Activated CD4-positive, alpha-beta T cell treated with anti-CD3 and anti-CD28 coated beads, Interleukin-2, amount 50 U/mL, for 1 hour (primary cell): ENCODE measurements at places on chromosomes 1 and 21.

DNA sequence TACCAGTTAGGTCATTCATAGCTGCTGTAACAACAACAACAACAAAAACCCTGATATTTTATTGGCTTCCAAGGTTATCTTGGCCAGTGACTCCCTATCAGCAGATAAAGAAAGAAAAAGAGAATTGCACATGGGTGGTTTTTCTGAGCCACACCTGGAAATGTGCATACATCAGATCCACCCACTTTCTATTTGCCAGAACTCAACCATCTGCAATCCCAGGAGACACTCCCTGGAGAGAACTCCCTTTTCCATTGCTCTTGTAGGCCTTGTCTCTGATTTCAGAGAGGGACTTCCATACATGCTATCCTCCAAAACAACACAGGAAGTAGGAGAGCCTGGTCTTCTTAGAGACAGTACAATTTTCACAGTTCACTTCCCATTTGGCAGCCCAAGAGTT is 74.9 kb upstream of the ZC3H11B start:
- DNase-seq: no peak

DNA sequence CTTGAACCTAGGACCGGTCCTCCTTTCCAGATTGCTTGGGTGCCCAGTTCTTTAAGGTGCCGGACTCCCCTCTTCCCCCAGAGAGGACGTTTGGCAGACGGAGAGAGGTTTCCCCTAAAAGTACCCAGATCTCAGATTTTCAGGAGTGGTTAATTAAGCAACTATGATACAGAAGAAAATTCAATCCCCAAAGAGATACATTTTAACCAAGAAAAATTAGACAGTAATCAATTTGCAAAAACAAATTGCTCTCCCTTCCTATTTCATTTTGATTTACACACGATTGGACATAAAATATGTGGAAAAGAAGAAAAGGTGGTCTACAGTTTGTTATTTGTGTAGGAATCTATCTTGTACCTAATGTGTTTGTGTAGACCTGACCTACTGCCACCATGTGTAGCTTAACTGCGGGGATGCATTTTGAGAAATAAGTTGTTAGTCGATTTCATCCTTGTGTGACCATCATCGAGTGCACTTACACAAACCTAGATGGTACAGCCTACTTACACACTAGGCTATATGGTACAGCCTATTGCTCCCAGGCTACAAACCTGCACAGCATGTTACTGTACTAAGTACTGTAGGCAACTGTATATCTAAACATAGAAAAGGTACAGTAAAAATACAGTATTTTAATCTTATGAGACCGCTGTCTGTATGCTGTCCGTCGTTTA is 755 bp downstream of the RPAP2 start:
- no peak for DNase-seq

DNA sequence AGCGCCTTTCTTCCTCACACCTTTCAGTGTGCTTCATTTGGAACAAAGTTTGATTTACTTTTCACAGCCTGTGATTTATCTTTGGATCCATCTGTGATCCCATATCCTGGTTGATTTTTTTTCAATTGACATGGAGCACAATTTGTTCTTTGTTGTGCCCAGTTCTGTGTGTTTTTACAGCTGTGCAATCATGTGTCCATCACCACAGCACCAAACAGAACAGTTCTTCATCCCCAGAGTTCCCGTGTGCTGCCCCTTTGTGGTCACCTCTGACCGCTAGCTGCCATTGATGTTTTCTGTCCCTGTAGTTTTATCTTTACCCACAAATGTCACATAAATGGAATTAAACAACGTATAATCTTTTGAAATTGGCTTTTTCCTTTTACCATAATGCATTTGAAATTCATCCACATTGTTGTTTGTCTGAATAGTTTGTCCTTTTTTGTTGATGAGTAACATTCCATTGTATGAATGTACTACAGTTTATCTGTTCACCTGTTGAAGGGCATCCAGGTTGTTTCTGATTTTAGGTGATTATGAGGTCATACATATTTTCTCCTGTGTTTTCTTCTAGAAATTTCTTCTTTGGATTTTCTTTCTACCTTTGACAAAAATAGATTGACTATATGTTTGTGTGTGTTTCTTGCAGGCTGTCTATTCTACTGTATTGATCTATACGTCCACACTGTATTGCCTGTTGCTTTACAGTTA is 17.4 kb downstream of the MIGA1 start:
- no peak for DNase-seq

DNA sequence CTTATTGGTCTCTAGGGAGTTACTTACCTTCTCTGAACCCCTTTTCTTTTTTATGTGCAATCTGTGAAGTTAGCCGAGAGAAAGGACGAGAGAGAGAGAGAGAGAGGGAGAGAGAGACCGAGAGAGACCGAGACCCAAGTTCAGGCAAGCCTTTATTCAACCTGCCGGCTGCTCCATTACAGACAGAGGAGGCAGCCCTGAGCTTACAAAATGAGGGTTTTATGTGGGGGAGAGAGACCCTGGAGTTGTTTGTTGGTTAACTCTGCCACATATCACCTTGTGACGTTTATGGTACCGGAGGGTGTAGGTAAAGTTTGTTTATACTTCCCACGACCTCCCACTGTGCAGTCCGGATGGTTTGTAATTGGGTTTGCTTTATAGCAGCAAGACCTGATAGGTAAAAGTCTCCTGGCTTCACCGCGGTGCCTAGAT is 1.5 kb upstream of the MCOLN3 start:
- no peak for DNase-seq

DNA sequence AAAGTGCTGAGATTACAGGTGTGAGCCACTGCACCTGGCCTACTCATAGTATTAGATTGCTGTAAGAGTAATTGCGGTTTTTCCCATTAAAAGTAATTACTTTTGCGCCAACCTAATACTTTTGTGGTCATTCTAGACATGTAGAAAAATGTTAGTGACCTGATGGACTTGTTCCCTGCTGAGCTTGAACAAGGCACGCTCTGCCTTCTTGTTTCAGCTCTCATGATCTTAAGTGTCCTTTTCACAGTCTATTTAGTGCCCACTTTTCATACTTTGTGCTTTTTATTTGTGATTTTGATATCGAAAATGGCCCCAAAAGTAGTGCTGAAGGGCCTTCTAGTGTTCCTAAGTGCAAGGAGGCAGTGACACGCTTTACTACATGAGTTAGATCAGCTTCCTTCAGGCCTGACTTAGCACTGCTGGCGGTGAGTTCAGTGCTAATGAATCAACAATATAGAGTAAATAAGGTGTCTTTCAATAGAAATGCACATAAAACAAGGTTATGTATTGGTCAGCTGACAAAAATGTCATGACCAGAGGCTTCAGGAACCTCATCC is 5.6 kb upstream of the RD3 start:
- no peak for DNase-seq

DNA sequence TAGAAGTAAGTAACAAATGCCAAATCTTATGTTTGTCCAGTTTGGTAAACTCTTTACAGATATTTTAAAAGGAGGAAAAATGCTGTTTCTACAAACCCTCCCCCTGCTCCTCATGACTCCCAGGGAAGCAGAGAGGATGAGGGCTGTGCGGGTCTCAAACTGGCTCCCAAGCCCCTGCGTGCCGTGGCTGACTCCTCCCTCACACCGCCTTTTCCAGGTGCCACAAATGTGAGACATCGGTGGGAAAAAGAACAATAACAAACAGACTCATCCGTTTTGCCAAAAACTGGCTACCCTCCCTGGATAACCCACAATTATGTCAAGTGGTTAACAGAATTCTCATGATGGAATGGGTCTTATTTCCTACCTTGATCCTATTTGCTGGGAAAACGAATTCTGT is 594.6 kb downstream of the PTPRU start:
- no peak for DNase-seq

GRCh38 chr1:243312952-243313634 is 57.3 kb downstream of the SDCCAG8 start:
- no peak for DNase-seq

DNA sequence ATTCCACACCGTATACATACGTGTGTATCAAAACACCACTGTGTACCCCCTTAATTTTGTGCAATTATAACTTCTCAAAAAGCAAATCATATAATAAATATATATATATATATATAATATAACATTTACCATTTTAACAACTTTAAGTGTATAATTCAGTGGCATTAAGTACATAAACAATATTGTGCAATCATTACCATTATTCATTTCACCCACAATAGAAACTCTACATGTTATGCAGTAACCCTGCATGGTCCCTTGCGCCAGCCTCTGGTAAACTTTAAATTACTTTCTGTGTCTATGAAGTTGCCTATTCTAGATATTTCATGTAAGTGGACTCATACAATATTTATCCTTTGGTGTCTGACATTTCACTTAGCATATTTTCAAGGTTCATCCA is 13.1 kb downstream of the ZMYM4 start:
- DNase-seq: no peak

DNA sequence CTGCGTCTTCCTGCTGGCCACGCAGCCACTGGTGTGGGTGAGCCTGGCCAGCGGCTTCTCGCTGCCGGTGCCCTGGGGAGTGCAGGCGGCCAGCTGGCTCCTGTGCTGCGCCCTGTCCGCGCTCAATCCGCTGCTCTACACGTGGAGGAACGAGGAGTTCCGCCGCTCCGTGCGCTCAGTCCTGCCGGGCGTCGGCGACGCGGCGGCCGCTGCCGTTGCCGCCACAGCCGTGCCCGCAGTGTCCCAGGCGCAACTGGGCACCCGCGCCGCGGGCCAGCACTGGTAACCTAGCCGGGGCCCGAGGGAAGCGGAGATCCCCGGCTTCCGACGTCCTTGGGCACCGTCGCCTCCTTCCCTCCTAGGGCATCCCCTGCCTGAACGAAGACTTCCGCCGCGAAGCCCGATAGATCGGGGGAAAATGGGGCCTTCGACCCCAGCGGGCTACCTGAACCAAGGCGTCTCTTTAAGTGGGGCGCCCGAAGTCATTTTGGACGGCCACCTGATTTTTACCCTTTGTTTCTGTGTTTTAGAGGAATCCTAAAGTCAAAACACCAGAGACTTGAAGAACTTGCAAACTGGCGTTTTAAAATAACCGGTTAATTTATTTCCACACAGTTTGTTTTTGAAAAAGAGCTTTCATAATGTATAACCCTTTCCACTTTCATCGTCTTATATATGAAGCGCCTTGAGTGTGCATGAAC is 2.0 kb downstream of the GPR88 start:
- DNase-seq: no peak

- DNase-seq: no peak
Observed at GRCh38 chr21:44711327-44712202, at the start of gene TSPEAR. Gene TSPEAR, minus strand, starts transcription at chr21:44711572. Its CDS starts 58 bp downstream, at chr21:44711514.

DNA sequence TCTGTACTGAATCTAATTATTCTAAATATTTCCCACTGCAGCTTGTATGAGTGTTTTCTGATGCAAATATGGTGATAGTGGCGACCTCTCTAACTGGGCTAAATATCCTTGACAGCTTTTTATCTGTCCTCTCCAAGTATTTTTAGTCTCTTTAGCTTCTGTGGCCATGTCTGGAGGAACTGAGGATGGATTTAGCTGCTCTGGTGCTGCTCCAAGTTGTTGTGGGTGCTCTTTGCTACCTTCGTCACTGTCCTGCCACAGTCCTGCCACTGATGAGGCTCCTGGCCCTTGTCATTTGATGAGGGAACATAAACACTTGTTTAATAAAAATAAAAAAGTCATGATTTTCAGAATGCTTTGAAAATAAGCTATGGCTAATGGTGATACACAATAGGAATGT is 15.9 kb downstream of the CAMTA1 start:
- no peak for DNase-seq

DNA sequence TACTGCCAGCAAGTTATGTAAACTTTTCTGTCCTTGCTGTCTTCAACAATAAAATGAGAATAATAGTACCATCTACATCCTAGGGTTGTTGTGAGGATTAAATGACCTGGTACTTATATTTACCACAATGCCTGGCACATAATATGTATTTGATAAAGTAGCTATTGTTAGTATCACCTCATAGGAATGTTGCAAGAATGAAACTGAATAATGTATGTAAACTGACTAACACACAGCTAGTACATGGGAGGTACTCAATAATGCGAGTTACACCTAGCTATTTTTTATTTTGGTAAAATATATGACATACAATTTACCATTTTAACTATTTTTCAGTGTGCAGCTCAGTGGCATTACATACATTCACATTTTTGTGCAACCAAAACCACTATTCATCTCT is 169.0 kb upstream of the C8B start:
- no peak for DNase-seq

DNA sequence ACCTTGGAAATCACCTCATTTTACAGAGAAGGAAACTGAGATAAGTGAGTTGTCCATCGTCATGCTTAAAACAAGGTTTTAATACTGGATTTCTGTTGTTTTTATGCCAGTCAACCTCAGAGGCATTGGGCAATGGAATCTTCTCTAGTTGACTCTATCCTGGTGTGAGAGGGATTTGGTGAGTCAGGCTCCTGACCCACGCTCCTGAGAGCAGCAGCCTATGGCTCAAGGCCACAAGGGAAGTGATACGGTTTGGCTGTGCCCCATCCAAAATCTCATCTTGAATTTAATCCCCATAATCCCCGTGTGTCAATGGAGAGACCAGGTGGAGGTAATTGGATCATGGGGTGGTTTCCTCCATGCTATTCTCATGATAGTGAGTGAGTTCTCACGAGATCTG is 90.1 kb downstream of the TLR5 start:
- DNase-seq: no peak

DNA sequence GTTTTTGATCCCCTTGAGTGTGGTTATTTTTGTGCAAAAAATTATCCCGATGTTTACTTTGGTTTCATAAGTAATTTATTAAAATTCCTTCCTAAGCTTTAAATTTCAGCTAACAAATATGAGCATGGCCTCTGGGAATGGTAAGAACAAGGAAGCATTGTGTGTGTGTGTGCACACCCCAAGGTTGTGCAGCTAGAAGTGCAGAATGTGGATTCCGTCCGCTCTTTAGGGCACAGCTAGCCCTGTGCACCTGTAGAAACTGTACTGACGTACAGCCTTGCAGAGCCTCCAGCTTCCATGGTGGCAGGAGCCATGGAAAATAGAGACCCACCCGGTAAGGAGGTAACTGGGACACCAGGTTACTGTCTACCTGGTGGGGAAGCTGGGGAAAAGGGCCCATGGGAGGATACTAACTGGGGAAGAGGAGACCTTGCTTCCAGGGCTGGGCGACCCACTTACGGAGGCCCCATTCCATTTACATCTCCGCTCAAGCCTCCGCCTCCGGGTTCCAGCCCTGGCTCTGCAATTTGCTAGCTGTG is 54.7 kb downstream of the B3GALT5 start:
- no peak for DNase-seq

DNA sequence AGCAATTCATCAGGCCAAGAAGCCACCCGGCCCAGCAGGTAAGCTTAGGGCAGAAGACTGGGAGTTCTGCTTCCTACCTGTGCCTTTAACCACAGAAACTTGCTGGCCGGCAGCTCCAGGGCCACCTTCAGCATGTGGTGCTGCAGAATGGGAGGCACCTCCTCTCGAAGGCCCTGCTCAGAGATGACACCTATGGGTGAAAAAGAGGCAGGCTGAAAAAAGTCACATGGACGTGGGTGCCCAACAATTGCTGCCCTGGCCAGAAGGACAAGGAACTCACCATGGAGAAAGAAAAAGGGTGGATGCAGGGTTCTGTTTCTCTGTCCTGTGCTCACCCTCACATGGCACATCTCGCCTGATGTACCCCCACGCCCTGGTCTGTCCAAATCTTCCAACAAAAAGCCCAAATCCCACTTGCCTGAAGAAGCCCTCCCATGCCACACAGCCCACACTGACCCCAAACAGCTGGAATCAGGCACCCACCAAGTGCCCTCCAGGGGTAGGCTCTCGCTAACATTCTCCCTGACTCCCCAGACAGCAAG is 33.0 kb downstream of the URB1 start:
- no peak for DNase-seq

GRCh38 chr21:38787461-38788274 is 18.1 kb upstream of the ETS2 start:
- no peak for DNase-seq

GRCh38 chr1:147815503-147815902 is 55.1 kb upstream of the GJA5 start:
- no peak for DNase-seq
